Sigmoid colon (tissue), 7 donors: ENCODE measurements at places on chromosomes 3 and 15. TPM values are rescaled to one million over a fixed set of nuclear protein-coding genes. Genes with fewer than 3 reads are reported as not detected.
A peak's percentile ranks its signal among the peaks of the same experiment; 100 is the strongest.

Gene ATP13A4
- 0.60 TPM for polyA plus RNA-seq

- no peak for DNase-seq
These were observed 44.9 kb downstream of the ATP1B3 start for GRCh38 chr3:141921316-141921715.

Gene KLHL6
- under 0.01 TPM for polyA plus RNA-seq

DNA sequence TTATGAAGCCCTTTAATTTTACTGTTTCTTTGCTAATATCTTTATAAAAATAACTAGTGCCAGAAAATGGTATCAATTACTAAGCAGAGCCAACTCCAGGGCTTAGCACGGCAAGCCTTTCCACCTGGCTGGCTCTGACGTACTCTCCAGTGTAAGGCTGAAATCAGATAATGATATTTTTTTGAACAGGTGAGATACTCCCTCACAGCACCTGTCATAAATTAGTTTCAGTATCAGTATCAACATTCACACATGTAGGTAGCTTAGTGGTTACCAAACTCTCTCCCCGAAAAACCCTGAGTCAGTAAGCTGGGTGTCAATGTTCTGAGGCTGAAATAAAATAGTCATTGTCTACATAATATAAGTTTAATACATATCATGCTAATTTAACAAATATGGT, 710.1 kb downstream of the SQOR start:
- DNase-seq: no peak

- DNase-seq: no peak
These were observed 50.0 kb upstream of the ADPGK start for GRCh38 chr15:72833561-72833960.

GRCh38 chr3:197181741-197182140, 116.7 kb downstream of the DLG1 start:
- DNase-seq: no peak

- no peak for DNase-seq
These were observed 17.4 kb downstream of the THBS1 start for GRCh38 chr15:39598186-39598850.

- DNase-seq: no peak
These were observed 2.2 kb upstream of the C15orf39 start for GRCh38 chr15:75199357-75199940.

DNA sequence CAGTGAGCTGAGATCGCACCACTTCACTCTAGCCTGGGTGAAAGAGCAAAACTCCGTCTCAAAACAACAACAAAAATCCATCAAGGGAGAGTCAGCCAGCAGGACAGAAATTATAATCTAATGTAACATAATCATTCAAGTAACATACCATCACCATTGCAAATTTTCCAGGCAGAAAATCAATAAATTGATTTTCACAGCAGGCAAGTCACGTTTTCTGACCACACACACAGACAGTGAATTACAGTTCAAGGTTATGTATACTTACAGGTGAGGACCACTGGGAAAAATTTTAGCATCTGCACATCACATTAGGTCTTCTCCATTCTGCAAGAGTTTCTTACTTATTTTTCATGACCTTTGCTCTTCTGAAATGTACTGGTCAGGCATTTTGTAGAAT, 29.9 kb upstream of the NPAP1 start:
- DNase-seq: no peak

Gene SLC27A2
- polyA plus RNA-seq: 16.6 TPM

GRCh38 chr3:85835857-85836440, 877.2 kb downstream of the CADM2 start:
- no peak for DNase-seq

Gene GOLGA6B
- polyA plus RNA-seq: not detected

DNA sequence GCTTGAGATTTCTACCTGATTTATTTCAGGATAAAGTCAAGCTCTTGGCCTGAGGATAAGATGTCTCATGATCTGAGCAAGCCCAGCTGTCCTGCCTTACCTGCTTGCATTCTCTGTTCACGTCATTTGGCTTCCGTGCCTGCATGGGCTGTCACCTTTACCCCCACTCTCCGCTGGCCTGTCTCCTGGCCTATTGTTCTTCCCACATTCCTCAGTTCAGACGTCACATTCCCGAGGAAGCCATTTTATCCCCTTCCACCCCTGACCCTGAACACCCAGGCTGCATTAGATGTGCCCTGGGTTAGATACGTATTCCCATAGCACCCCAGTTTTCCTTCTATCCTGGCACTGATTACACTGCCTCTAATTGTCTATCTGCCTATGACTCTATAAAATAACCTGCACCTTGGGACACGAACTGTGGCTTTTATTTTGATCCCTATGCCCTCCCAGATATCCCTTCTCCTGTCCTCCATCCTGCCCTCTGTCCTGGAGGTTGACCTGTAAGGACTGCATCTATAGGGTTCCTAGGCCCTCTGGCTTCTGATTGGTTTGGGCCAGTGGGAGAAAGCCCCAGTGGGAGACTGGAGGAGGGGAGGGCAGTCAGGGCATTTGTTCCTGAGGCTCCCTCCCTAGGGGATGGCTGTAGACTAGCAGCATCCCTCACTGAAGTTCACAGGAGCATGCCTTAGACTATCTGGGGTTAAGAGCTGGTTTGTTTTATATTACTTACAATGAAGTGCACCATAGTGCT, 19.2 kb upstream of the UBE2Q2 start:
- no peak for DNase-seq

DNA sequence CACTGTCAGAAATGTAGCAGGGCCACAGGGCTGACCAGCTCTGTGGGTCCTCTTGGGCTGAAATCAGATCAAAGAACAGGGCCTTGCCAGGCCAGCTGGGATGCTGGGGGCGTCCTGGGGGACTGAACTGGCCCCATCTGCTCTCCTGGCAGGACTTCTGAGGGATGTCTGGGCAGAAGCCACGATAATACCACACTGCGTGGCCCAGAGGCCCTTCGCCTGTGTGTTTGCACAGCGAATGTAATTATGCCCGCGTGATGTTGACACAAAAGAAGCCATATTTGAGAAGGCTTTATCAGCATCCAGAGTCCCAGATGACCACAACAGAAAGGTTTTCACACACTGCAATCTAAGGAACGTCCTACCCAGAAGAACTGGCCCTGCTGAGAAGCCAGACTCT, 174.0 kb downstream of the RAB11A start:
- DNase-seq: no peak

GRCh38 chr3:38397320-38397719, 50.7 kb downstream of the XYLB start:
- DNase-seq: no peak

DNA sequence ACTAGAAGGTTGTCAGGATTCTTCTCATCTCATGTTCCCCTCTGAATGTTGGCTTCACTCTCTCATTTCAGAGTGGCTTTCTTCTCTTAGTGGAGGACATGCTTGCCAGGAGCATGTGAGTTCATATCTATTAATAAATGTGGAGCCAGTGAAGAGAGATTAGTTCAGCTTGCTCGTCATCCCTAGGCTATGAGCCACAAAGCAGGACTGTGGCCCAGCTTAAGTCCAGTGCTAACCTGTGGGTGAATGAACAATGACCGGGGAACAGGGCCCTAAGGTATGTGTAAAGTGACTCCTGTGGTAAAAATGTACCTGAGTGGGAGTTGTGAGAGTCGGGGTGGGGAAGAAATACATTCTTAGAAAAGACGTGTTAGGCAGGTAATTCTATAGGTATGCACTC, 96.9 kb upstream of the TBL1XR1 start:
- peak; percentile 77 for DNase-seq

DNA sequence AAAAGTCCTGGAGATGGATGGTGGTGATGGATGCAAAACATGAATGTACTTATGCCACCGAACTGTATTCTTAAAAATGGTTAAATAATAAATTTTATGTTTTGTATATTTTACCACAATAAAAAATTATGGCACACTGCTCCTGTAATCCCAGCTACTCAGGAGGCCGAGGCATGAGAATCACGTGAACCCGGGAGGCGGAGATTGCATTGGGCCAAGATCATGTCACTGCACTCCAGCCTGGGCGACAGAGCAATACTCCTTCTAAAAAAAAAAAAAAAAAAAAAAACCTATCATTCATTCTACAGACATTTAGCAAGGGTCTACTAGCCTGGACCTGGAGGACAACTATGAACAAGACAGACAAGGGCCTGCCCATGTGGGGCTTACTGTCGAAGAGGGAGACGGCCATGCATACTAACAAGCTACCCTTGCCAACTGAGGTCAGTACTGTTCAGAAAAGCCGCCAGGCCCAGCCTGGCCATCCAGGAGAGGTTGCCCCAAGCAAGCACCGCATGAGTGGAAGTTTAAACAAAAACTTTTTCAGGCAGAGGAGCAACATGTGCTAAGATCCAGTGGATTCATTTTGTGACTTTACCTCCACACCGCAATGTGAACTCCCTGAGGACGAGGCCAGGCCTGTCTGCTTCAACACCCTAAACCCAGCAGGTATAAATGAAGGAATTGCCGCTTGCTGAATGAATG, 2.8 kb upstream of the NEK4 start:
- DNase-seq: peak; percentile 38

DNA sequence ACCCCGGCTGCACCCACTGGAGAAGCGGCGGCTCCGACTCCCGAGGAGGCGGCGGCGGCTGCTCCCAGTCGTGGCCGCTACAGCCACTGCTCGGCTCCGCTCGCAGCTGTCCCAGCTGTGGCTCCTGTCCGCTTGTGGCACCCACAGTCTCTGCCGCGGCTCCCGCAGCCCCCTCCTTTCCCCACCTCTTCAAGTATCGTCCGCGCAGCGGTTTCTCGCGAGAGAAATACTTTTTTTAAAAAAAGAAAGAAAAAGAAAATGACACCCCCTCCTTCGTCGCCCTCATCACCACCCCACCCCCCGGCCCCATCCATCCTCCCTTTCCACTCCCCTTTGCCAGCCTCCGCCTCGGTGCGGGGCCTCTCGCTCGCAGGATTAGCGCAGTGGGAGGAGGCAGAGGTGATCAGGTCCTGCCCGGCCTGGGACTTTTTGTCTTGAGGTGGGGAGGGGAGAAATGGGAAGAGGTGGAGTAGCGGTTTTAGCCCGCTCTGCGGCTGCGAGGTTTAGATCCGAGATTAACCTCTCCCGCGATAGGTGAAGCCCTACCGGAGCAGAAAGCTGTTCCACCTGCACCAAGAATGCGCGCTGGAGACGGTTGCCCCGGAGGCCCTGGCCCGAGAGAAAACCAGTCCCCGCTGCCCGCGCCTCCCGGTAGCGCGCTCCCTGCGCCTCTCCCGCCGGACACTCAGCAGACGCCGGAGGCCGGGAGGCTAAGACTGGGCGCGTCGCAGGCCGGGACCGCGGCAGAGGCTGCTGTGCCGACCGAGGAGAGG, at the start of gene FBN1:
FBN1 (minus strand) TSS at position 152 of the 773 bp plus-strand sequence. CDS start 940 bp downstream, outside the sequence.
- peak; percentile 90 for DNase-seq
